ENCODE measurements at places on chromosomes 12 and 14.

GRCh38 chr14:68785534-68786490 lies 7.1 kb downstream of the ZFP36L1 start:
- no peak for DNase-seq

GRCh38 chr12:94149781-94150239 lies 1.4 kb downstream of the PLXNC1 start:
- no peak for DNase-seq

DNA sequence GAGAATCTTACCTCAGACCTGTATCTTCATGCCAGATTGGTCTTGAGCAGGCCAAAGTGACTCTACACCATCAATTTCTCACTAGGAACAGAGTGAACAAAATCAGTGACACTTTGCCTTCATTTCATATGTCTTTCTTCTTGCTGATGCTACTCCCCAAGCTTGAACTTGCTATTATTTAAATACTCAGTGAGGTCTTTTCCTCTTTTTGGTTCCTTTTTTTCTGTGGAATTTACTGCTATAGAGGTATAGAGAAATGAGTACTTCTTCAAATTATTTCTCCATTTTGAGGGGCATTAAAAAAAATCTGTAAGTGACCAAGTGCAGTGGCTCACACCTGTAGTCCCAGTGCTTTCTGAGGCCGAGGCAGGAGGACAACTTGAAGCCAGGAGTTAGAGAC lies at the start of gene GPR33:
TSS of gene GPR33 (minus strand) at position 154 of the 400 bp plus-strand sequence. CDS start 4,074 bp downstream, outside the sequence.
- no peak for DNase-seq

DNA sequence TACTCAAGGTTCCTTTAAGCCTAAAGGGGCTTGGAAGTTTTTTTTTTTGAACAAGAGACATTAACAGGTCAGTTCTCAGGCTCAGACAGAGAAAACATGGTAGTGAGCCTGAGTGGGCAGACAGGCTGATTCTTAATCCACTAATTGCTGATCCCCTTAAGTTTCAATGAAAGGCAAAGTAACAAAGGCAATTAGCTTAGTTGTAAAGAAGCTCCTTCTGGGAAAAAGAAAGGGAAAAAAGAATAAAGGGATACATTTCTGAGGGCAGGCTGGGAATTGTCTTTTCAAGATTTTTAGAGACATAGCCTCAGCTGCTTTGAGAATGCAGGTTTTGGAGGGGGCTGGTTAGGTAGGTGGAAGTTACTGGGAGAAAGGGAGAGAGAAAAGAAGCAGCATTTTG lies 133.8 kb downstream of the CFAP54 start:
- no peak for DNase-seq

- DNase-seq: no peak
These were observed 179.2 kb downstream of the PELI2 start for GRCh38 chr14:56297449-56297848.

- DNase-seq: no peak
These were observed 424.0 kb downstream of the RMST start for GRCh38 chr12:97886511-97887176.

GRCh38 chr14:24712909-24713308 lies 78.9 kb upstream of the GZMB start:
- no peak for DNase-seq

DNA sequence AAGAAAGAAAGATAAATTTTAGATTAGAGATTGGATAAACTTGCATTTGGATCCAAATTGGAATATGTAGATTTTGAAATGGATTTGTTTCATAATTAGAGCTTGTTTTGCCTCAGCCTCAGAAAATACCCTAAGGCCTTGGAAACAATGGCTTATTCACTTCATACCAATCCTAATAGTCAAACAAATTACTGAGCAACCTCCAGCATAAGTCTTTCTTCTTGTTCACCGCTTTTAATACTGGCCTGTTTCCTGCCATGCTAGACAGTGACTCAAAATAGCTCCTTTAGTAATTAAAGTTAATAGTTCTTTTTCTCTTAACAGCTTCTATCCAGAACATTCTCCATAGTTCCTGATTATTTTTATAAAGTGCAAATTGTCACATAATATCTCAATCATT lies 110.9 kb upstream of the DNM1L start:
- no peak for DNase-seq

DNA sequence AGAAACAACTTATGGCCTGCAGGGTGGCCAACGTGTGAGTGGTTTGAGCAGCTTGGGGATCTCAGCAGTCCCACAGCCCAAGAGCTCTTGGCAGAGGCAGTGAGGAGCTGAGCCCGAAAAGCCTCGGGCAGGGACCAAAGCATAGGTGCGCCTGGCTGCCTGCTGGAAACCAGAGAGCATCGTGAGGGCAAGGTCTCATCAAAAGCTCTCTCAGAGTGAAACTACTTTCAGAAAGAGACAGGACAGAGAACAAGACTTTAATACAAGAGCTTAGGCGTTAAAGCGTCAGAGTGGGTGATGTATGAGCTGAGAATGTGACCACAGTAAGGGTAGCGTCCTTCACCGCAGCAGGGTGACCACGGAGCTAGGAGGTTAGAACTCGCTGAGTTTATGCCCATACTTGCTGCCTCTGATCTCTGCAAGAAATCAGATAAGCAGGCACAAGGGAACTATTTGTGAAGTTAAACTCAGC lies 30.8 kb downstream of the LGMN start:
- no peak for DNase-seq

DNA sequence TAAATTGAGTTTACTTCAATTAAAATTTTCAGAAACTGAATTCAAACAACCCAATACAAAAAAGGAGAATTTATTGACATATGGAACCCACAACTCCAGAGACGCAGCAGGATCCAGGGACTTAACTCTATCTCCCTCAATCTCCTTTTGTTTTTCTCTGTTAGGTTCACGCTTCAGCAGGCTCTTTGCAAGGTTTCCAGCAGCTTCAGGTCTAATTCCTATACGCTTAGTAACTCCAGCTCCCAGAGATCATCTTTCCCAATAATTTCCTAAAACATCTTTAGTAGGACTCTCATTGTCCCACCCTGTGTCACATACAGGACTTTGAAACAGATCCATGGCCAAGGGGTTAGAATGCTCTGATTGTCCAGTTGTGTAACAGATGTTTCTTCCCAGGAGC lies 175.2 kb downstream of the RMST start:
- DNase-seq: no peak

DNA sequence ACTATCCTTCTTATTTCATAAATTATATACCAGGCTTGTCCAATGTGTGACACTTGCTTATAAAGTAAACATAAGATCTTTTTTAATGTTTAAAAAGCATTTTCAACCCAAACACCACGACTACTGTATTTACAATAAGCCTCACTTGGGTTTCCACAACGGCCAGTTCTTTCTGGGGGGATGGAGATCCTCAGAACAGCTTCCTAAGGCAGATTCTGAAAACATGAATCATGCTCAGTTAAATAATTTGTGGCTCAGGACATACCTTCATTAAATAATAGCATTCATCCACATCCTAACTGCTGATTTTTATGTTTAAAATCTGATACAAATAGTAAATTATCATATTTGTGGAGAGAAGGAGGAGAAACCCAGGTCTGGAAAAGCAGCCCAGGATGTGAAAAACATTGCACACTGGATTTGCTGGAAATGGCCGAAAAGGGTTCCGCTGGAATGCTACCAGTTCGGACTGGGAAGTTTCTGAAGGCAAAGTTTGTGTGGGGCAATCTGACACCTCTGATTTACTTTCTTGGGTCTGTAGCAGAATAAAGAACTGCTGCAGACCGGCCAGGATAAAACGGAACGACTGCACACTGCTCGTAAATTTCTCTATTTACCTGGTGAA lies 597 bp downstream of the GLT8D2 start:
- DNase-seq: no peak
